ENCODE measurements at places on chromosomes 3 and 15.

DNA sequence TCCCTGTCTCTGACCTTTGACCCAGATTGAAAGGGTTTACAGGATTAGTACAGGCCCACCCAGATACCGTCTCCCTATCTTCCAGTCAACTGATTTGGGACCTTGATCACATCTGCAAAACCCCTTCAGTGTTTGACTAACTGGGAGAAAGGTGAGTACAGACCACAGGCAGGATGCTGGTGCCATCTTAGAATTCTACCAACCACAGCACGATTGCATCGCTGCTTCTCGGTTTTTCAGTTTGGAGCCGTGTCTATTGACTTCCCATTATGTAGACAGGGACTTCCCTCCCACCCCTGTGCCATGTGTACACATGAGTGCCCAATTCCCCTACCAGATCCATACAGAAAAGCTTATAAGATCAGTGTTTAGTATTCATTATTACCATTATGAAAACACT is 6.6 kb upstream of the KLF13 start:
- no peak for DNase-seq

DNA sequence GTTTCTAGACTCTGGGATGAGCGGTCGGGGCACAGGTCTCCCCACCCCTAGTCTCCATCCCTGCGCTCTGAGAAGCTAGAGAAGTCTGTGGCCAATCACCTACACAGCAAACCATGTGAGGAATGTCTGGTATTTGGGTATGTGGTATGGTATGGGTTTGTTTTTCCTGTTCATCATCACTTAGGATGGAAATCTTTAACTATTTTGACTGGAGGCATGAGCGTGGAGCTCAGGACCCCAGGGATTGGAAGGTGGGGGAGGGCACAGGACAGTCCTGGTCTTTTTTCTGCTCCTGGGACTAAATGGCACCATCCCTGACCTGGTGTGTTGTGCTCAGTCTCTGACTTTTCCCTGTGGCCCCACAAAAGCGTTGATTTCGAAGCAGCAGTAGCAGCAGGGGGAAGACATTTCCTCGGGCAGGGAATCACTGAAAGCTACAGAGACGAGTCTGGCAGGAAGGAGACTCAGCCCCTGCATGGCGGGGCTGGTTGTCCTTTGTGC is 191.7 kb upstream of the TPM1 start:
- DNase-seq: peak; percentile 77

DNA sequence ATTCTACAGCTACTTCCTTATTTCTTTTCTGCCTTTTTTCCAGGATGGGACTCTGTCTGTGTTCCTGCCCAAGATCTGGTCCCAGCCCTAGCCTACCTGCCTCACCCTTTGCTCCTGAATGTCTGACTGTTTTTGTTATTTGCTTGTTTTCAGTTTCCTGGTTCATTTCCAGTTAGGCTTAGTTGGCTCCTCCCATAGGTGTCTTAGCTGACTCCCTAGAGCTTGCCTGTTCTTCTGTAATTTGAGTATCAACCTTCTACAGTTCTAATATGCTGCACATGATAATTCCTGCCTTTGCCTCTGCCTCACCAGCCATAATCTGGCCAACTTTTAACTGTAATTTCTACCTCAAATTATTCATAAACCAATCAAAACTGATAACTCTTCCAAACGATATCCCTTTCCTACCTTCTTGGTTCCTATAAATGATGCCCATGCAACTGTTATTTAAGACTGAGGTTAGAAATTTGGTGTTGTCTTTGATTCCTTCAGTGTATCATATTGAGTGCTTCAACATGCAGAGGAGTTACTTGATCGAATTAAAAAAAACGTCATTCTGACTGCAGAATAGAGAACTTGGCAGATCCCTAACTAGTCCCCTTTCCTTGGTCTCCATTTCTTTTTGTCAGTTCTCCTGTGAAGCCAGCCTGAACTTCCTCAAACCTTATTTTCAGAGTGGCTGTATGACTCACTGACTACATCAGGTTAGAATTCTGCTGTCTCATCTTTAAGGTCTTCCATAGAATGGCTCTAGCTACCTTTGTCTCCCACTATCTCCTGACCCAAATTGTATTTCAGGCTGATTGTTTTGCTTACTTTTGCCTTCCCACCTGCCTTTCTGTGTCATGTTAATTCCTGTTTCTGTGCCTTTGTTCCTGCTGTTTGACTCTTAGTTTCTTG is 8.4 kb downstream of the GOLM2 start:
- DNase-seq: no peak

GRCh38 chr3:5754602-5755001 is 567.1 kb downstream of the EDEM1 start:
- no peak for DNase-seq

DNA sequence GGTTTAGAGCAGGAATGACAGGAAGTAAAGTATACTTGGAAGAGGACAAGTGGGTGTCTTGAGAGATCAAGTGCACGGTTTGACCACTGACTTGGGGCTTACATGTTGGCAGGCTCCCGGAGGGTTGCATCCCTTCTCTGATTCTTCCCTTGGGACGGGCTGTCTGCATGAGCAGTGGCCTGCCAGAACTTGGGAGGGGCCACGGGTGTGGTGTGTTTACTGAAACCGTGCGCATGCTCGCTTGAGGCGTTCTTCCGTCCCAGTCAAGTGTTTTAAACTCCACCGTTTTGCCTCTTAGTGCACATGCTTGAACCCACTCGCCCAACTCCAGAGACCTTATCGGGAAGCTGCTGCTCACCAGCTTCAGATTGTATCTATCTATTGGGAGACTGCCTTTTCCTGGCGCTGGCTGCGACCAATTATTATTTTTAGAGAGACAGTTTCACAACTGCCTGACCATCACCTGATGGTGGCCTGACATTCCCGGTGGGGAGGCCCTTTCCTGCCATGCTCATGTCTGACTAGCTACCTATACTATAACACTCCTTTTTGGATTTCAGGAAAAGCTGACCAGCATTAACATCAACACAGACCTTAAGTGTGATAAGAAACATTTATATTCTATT is 14.9 kb upstream of the C3orf22 start:
- DNase-seq: peak; percentile 35

GRCh38 chr3:186638259-186638658 is 1.9 kb upstream of the FETUB start:
- DNase-seq: no peak

- no peak for DNase-seq
Observed at GRCh38 chr3:59727902-59728586, 678.2 kb upstream of the CFAP20DC start.

GRCh38 chr3:8657804-8658305 is 13.3 kb upstream of the SSUH2 start:
- peak; percentile 37 for DNase-seq

DNA sequence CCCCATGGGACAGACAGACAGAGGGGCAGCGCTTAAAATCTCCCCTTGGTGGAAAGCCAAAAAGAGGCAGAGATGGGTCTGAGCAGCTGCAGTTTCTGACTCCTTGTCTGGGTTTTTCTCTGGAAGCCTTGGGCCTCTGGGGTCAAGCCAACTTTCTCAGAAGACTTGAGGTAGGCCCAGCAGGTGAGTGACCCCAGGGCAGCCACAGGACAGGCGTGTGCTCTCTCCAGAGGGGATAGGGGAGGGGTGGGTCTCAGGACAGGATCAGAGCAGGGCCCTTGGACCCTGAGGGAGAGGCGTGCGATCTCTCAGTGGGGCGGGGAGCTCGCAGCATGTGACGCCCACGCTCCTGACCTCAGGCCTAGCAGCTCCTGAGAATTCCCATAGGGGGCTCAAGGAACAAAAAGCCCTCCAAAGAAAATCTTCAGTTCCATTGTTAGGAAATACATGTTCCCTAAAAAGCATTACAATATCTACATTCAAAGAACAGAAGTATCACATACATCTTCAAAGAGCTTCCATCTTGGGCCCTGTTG is 34.6 kb upstream of the DUSP7 start:
- peak; percentile 65 for DNase-seq

DNA sequence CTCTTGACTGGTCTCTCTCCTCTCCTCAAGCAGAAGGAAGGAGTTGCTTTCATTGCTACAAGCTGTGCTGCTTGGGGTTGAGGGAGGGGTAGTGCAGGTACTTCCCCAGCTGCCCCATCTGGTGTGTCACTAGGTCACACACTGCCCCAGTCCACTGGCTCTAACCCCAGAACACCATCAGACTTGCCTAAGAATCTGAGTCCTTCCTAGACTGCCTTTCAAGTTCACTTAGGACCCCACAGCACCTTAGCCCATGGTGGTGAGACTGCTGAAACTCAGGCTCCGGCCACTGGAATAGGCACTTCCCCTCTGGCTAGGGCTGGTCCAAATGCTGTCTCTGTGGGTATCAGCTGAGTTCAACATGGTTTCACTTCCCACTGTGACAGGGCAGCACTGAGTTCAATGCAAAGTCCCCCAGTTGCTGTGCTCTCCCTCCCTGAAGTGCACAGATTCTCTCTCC is 279.7 kb upstream of the GOLGA6L4 start:
- DNase-seq: no peak
